ENCODE measurements at places on chromosomes 1 and 21.
A peak's percentile ranks its signal among the peaks of the same experiment; 100 is the strongest.

DNA sequence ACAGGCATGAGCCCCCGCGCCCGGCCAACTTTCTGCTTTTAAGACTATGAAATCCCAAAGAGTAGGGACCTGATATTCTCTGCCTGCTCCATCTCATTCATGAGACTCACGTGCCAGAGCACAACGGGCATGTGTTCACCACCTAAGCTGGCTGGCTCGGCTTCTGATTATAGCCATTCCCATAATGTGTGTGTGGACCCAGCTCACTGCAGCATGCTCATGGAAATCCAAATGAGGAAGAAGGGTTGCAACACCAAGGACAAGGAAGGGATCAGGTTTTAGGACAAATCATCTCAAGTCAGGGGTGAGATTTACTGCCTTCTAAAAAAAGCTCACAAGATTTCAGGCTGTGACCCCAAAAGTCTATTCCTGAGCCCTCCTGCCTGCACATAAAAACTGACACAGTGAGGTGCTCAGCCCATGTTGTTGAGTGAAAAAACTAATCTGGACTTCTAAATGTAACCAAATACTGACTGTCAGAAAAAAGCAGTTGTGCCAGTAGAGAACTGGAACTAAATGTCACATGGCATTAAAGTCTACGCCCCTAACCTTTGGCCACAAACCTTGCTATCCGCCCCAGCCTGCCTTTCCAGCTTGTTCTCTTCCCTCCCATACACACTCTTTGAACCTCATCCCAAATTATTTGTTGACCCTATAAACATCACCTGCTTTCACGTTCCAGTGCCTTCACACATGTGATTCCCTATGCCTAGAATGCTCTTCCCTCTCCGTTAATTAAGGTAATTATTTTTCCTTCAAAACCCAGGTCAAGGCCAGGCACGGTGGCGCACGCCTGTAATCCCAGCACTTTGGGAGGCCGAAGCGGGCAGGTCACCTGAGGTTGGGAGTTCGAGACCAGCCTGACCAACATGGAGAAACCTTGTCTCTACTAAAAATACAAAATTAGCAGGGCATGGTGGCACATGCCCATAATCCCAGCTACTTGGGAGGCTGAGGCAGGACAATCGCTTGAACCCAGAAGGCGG, 9.1 kb upstream of the COA7 start:
- no peak for DNase-seq

DNA sequence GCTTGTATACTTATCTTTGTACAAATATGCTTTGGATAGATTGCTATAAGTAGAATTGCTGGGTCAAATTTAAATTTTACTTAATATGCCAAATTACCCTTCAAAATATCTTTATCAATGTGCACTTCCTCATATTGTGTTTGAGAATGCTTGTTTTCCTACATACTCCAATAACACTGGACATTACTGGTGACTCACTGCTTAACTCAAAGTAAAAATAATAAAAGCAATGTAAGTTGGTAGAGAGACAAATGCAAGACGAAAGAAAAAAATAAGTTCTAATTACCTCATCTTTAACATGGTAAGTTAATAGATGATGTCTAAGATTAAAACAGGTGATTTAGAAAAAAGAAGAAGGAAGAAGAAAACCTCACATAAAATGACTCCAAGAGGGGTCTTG, 7.9 kb upstream of the SH3GLB1 start:
- peak; percentile 20 for DNase-seq

DNA sequence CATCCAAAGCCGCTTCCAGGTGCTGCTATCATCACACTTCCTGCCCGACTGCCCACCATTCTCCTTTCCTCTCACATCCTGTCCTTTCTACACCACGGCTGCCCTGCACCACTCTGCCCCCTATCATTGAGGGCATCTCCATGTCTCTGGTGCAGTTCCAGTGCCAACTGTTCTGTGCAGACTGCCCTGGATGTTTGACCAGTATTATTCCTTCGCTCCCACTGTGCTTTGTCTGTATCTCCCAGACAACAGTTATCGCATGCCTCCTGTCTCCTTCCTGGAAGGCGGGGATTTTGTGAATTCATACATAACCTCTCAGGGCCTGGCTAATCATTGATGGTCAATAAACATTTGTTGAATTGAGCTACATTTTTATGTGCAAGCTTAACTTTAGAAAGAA, 63.6 kb upstream of the GNG12 start:
- DNase-seq: no peak

DNA sequence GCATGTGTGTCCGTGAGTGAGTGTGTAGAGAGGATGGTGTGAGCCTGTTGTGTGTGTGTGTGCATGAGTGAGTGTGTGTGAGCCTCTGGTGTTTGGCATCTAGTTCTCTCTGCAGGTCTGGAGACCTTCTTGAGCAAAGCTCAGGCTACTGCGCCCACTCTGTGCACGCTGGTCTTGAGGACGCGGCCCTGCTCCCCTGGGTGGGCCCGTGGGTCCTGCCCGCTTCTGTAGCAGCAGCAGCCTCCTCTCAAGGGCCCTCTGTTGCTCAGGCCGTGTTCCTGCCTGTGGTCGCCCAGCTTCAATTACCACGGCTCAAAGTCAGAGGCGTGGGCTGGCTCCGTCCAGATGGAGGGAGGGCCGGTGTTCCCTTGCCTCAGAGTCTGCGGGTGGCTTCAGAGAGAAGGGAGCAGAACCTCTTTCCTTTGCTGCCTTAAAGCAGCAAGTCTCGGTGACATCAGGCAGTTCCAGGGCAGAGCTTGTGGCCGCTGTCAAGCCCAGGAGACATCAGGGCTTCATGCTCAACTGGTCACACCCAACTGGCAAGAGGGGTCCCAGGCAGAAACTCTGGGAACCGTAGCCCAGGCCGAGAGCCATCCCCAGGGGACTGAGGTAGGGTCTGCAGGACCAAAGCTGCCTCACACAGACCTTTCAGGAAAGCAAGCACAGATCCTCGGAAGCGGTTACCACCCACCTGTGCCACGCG, 270.6 kb upstream of the VAMP3 start:
- DNase-seq: no peak

GRCh38 chr1:219966071-219966349, 37.7 kb upstream of the SLC30A10 start:
- DNase-seq: no peak

DNA sequence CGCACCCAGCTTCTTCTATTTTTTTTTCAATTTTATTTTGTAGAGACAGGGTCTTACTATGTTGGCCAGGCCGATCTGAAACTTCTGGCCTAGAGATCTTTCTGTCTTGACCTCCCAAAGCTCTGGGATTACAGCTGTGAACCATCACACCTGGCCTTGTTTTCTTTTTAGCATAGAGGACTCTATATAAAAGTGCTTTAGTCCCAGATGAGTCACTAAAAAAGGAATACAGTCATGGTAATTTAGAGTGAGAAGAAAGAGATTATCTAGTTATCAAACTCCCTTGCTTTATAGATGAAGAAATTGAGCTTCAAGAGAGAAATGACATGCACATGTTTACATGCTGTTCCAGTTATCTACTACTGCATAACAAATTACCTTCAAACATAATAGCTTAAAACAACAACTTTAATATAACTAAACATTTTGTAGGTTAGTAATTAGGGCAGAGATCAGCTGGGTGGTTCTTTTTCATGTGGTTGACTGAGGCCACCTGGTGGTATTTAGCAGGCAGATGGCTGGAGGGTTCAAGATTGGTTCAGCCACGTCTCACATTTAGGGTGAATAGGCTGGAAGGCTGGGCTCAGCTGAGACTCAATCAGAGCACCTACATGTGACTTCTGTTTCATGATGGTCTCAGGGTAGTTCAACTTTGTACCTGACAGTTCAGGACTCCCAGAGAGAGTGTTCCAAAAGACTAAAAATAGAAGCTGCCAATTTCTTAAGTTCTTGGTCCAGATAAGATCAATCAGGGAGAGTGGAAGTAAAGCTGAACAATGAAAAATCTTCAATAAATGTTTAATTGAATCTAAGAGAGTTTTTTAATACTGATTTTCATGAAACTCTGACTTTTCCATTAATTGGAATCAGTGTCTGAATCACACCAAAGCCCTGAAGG, 16.9 kb upstream of the MTF2 start:
- peak; percentile 12 for DNase-seq

DNA sequence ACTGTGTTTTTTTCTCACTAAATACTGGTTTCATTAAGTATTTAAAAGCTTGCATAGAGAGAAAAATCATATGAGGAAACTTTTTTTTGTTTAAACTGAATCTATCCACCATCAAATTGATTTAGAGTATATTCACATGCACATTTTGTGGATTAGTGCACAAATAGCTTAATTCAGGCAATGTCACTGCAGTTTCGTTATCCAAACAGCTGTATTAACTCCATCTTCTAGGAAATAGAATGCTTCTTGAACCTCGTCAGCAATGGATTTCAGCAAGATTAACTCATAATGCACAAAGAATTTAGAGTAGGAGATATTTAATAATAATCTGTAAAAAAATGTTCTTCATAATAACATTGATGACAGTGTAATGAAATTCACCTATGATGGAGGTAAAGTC, 37.5 kb downstream of the NEXN start:
- DNase-seq: no peak

DNA sequence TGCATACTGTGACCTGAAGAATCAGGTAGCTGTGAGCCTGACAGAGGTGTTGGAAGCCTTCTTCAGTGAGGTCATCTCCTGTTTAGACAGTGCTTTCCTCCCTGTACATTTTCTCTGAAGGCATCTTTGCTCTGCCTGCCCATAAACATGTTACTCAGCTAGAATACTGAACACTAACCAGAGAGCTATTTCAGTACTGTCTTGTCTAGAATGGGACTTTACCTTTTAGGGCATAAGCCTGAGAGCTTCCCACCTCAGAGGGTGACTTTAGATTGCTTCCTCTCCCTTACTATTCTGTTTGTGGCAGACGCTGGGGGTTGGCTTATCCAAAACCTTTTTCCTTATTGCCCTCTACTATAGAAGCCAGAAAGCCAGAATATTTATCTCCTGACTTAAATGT, 23.3 kb upstream of the ZNF326 start:
- no peak for DNase-seq

GRCh38 chr21:41673596-41674335, 93.1 kb downstream of the RIPK4 start:
- DNase-seq: no peak

DNA sequence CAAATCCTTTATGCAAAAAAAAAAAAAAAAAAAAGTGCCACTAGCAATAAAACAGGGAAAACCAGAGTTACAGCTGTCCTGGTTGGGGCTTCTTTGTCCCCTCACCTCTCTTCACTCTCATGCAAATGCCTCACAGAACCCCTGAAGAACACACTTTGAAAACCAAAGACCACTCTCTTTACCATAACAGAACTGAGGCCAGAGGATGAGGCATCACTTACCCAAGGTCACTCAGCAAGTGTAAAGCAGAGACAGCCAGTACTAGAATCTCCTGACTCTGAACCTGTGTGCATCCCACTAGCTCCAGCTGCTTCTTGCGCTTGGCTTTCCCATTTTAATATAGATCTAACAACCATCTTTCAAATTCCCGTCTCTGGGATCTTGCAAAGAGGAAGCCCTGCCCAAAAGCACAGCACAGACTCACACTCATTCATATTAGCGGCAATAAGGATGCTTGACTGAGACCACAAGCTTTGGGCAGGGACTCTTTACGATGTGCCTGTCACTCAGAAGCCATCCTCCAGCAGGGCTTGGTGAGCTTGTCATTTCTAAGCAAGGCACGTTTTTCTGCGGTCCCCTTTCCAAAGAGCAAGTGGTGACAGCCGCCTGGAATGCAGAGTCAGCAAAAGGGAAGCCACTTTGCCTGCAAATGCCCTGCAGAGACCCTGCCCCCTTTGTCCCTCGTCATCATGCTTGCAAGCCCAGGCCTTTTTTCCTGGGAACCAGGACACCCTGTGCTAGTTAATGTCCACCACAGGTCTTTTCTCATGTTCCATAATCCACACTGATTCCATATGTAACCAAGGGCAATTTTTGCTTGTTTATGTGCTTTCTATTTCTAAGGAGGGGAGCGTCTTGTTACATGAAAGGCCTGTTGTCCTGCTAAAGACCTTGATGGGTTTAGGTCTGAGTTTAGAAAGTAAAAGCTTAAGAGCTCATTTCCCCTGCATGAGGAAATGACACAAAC, 76.5 kb upstream of the NFIA start:
- no peak for DNase-seq

DNA sequence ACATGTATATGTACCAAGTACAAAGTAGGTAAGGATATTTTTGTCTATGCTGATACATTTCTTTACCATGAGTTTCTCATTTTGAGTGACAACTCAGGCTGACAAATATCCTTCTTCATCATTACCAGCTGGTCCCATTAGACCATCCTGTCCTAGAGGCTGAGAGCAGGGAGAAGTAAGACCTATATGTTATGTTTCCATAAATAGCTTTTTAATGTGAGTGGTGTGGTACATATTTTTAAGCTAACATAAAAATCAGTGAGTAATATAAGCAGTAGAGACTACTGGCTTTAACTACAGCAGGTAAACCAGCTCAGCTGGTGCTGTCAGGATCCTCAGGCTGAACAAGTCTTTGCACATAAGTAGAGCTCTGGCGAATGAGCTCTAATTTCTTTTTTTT, 62.4 kb downstream of the CLEC20A start:
- no peak for DNase-seq

GRCh38 chr1:47325528-47325927, 8.1 kb upstream of the CMPK1 start:
- DNase-seq: no peak

DNA sequence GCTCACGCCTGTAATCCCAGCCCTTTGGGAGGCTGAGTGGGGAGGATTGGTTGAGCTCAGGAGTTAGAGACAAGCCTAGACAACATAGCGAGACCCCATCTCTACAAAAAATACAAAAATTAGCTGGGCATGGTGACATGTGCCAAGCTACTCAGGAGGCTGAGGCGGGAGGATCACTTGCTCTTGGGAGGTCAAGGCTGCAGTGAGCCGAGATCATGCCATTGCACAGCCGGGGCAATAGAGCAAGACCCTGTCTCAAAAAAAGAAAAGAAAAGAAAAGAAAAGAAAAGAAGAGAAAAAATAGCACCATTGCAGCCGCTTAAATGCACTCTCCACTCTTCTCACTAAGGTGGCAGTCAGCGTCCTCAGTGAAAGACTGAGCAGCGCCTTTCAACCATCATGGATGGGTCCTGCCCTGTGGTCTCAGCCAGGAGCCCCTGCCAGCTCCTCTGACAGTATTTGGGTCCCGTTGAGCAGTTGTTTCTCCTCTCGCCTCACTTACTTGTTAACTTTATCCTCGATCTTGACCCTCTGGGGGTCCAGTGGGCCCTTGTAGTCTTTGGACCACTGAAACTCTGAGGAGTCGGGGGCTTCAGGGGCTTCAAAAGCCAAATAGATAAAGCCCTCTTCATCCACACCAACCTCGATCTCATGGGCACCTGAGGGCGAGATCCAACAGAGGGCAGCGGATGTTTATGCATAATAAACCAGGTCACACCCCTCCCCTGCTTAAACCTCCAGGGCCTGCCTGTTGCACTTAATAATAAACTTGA, 36.9 kb downstream of the MYOM3 start:
- DNase-seq: no peak

- DNase-seq: no peak
These were observed 63.9 kb upstream of the DISP3 start for GRCh38 chr1:11414926-11415538.

GRCh38 chr1:7751174-7751573, 19.9 kb upstream of the VAMP3 start:
- no peak for DNase-seq

- DNase-seq: no peak
These were observed 17.1 kb upstream of the EDN2 start for GRCh38 chr1:41501581-41501980.

Measured in amniotic stem cell (primary cell).